Fibroblast of upper back skin (primary cell): ENCODE measurements at places on chromosomes 1 and 21.

- DNase-seq: peak; percentile 75
Observed at GRCh38 chr1:1858382-1859086, 32.4 kb downstream of the GNB1 start.

DNA sequence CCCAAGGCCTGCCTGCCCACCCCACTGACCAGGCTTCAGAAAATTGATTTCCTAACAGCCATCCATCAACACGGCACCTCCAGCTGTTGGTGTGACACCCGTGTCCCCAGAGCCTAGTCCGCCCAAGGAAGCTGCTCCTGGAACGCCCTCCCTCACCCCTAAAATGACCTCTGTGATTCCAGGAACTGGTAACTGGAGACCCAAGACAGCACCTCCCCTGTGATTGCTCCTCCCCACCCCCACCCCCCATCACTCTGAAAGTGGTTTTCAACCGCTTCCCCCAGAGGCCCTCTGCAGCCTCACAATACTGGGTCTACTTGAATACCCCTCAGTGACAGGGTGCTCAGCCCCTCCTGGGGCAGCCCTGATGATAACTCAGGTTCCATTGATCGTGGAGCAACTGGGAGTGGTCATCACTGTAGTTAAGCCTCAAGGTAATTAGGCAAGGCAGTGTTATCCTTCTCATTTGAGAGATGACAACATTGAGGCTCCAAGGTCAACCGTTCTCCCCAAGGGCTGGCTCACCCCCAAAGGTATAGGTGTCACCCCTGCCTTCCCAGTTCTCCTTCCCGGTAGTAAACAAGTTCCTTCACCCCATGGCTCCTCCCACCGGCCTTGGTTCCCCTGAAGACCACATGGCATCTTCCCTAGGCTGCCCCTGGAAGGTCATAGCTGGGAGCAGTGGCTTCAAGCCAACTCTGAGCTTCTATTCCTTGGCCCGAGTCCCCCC lies 52.0 kb downstream of the TAS1R2 start:
- DNase-seq: no peak

- peak; percentile 71 for DNase-seq
Observed at GRCh38 chr1:183090391-183091006, 67.3 kb downstream of the LAMC1 start.

GRCh38 chr1:245856944-245857531 lies 650.0 kb downstream of the SMYD3 start:
- DNase-seq: peak; percentile 88

DNA sequence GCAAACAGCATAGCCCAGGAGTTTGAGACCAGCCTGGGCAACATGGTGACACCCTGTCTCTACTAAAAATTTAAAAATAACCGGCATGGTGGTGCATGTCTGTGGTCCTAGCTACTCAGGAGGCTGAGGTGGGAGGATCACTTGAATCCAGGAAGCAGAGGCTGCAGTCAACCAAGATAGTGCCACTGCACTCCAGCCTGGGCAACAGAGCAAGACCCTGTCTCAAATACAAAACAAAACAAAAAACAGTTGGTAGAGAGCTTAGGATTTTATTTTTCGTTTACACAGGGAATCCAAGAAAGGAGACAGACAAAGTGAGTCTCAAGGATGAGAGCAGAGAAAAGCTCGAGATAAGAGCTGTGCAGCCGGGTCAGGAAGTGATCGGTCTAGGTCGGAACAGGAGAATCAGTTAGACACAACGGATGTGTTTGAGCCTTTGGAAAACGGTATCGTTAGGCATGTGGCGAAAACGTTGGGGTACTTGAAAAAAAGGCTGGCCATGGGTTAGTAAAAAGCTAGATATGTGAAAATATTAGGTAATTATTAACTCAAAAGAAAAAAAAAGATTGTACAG lies 1.7 kb upstream of the MIB2 start:
- DNase-seq: no peak

DNA sequence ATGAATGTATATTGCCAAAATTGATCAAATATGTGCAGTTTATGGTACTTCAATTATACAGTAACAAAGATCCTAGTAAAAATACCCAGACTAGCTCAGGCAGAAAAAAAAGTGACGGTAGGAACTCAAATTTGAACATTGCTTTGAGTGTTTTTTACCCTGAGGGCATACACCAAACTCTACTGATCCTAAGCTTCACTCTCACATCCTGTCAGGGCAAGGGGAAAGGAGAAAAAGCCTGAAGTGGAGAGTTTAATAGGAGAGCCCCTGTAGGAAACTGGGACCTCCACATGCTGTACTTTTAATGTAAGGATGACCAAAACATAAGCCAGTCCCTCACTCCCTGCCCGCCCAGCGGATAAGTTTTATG lies 59.8 kb upstream of the GNG12 start:
- DNase-seq: no peak

DNA sequence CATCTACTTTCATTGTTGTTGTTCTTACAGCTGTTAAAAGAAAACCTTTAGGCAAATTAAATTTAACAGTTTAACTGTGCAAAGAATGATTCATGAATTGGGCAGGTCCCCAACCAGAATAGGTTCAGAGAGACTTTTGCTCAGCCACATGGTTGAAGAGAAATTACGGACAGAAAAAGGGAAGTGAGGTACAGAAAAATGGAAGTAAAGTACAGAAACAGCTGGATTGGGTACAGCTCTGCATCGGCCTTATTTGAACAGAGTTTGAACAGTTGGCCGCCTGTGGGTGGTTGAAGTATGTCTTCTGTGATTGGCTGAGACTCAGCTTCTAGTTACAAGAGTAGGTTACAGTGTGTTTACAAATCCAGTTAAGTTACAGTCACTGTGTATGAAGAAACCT lies 210.1 kb downstream of the FGGY start:
- DNase-seq: peak; percentile 43

DNA sequence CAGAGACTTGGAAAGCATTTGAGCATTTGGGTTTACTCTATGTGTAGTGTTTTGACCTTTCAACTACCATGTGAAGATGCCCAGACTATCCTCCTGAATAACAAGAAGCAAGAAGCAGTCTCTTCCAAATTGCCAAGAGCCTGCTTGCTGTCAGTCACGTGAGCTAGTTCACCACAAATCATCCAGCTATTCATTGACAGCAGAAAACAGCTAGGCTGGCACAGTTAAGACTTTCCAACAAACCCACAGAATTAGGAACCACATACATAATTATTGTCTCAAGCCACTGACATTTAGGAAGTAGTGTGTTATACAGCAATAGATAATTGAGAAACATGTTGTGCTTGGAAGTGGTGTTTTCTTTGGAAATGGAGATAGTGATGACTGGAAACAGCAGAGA lies 1652.0 kb downstream of the NCAM2 start:
- DNase-seq: no peak

DNA sequence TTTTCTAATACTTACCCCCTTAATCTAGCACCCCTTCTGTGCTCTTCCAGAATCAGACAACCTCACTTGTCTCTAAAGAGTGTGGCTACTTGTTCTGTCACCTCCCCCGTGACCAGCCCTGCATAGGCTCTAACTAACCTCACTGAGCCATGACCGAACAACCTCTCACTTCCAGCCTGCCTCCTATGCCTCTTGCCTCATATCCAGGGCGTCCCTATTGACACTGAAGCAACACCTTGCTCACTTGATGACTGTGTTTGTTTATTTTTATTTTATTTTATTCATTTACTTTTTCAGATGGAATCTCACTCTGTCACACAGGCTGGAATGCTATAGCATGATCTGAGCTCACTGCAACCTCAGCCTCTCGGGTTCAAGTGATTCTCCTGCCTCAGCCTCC lies 235.1 kb upstream of the B3GALT2 start:
- no peak for DNase-seq

- no peak for DNase-seq
Observed at GRCh38 chr21:45378258-45378966, 26.6 kb upstream of the COL18A1 start.
